ENCODE measurements at places on chromosomes 2 and 18.

DNA sequence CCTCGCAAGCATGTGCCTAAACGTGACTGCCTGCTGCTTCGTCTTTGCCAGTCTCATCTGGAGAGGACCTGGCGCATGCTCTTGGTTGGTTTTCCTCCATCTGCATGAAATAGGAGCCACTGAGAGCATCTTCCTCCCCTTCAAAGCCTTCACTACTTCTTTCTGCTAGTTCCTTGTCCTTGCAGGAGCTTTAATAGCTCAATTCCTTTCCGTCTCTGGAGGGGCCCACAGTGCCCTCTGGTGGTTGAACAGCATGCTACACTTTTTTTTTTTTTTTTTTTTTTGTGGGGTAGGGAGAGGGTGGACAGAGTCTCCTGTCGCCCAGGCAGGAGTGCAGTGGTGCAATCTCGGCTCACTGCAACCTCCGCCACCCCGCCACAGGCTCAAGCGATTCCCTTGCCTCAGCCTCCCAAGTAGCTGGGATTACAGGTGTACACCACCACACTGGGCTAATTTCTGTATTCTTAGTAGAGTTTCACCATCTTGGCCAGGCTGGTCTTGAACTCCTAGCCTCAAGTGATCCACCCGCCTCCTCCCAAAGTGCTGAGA lies 59.6 kb downstream of the SP110 start:
- DNase-seq: peak; percentile 65

- no peak for DNase-seq
These were observed 68.7 kb upstream of the LYPD6 start for GRCh38 chr2:149261692-149262091.

DNA sequence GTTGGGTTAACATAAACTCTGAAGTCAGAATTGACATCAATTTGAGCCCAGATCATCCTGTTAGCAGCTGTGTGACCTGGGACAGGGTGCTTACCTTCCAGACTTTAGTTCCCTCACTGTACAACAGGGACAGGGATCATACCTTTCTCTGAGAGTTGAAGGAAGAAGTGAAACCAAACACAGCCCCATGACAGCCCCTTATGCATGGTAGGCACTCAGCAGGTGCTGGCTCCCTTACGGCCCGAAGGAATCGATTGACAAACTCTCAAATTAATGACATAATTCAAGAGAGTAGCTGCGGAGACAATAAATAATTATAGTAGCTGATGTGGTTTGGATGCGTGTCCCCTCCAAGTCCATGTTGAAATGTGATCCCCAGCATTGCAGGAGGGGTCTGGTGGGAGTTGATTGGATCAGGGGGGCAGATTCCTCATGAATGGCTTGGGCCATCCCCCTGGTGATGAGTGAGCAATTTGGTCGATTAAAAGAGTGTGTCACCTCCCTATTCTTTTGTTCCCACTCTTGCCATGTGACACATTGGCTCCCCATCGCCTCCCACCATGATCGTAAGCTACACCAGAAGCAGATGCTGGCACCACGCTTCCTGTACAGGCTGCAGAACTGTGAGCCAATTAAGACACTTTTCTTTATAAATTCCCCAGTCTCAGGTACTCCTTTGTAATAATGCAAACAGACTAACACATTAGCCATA lies 72.4 kb downstream of the ODC1 start:
- no peak for DNase-seq

- no peak for DNase-seq
These were observed 39.4 kb downstream of the SCTR start for GRCh38 chr2:119484834-119485233.

DNA sequence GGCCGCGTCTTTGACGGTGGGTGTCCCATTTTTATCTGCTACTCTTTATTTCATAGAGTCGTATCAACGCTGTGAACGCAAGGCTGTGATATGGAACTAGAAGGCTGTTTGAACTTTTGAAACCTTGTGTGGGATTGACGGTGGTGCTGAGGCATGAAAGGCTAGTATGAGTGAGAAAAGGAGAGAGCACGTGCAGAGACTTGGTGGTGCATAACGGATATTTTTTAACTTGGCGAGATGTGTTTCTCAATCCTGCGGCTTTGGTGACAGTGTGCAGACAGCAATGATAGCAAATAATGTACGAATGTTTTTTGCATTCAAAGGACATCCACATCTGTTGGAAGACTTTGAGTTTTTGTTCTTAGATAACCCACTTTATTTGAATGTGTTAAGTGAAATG lies 6.2 kb downstream of the HES6 start:
- no peak for DNase-seq

GRCh38 chr2:45938649-45939511 lies 287.4 kb downstream of the PRKCE start:
- no peak for DNase-seq

GRCh38 chr2:50649626-50650402 lies 382.1 kb downstream of the NRXN1 start:
- DNase-seq: no peak

DNA sequence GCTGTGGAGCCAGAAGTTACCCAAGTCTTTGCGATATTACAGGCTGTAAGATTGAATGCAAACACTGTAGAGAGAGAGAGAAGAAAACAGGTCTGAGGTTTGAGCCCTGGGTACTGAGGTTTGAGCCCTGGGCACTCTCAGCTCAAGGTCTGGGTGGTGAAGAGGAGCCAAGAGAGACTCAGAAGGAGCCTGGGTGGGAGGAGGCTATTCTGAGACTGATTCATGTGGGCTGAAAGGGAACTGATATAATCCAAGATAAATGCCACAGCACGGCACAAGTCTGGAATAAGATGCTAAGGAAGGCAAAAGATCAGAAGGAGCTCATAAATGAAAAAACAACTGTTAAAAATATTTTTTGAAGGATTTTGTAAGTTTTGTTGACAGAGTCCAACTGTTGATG lies 407.6 kb upstream of the HS6ST1 start:
- no peak for DNase-seq

DNA sequence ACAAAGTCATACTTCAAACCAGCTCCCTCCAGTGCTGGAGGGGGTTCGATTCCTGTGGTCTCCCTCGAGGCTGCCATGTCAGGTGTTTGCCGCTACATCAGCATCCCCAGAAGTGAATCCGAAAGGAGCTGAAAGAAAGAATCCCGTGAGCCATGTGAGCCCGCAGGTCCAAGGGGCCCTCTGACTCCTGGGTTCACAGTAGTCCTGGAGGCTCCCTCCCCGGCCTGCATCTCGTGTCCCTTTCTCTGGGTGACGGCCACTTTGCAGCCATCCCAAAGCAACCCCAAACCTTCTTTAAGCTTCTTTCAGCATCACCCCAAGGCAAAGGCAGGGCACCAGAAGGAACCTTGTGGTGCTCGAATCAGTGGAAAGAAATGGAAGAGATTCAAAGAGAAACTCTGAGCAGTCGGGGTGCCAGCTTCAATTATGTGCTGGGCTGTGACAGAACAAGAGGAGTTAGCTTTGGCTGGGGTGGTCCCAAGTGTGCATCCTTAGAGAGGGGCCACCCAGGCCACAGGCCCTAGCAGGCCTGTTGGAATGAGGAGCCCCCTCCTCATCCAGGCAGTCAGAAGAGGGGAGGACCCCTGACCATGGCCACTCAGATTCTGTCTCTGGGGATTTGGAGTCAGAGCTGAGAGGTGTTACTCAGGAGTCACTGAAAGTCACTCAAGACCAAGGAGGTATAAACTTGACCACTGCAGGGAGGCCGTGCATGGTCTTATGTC lies 59.7 kb downstream of the CIB4 start:
- no peak for DNase-seq

DNA sequence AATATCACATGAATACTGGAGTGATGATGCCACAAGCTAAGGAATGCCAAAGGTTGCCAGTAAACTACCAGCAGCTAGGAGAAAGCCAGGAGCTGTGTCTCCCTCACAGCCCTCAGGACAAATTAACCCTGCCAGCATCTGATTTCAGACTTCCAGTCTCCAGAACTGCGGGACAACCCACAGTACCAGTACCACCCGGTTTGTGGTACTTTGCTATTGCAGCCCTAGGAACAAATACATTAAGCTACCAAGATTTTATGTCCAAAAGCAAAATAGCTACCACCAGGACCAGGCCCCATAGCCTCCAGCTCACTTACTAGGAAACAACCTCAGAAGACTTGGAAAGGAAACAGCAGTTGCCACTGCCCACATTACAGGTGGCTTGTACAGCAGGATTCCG lies 10.0 kb downstream of the PID1 start:
- DNase-seq: no peak

GRCh38 chr2:12534646-12535263 lies 182.0 kb upstream of the TRIB2 start:
- DNase-seq: no peak

DNA sequence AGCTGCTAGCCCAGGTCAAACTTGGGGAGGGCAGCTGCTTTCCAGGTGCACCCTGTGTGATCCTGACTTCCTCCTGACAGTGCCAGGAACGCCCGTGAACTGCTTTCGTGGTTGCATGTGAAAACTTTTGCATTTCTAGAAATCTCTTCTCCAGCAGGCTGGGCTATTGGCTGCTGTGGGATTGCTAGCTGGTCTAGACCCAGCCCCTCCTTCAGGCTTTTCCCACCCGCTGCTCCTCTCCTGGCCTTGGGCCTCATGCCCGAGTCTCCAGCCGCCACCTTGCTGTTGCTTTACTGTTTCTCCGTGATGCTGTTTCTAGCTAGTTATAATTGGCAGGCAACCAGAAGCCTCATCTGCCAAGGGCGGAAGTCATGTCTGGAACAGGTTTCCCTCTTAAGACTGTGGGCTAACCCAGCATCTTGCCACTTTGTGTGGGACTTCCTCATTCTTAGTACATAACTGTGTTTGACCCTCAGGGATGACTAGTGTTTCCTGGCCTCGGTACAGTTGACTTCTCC lies 27.0 kb upstream of the MGAT4A start:
- no peak for DNase-seq

- peak; percentile 65 for DNase-seq
These were observed 521.2 kb upstream of the FANCL start for GRCh38 chr2:58762176-58762781.

DNA sequence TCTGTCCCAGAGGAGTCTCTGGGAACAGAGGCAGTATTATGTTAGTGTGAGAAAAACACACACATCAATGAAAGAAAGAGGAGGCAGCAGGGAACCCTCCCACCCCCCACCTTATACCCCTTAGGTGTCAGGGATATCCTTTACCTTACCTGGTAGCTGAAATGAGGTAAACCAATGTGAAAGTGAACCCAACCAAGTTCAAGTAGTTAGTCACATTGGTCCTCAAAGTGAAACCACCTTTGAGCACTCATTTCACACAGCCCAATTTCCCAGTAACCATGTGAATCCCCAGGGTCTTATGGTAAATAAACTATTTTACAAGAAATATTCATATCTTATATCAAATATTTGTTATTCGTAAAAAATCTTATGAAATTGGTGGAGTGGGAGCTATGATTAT lies 377.8 kb downstream of the LRATD1 start:
- no peak for DNase-seq

DNA sequence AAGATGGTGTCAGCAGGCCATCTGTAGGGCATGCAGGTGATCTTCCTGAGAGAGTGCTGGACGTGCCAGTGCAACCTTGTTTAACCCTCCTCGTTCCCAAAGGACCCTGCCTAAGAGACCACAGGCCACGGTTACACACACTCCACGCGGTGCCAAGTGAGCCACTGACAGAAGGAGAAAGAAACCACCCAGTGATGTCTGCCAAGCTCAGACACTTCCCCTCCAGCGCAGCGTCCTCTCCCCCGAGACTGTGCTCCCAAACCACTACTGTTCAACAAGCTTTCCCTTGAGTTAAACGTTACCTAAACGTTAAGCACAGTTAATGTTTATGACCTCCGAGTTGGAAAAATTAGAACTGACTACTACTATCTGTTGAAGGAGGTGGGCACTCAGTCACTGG lies 119.1 kb upstream of the NCK2 start:
- no peak for DNase-seq

DNA sequence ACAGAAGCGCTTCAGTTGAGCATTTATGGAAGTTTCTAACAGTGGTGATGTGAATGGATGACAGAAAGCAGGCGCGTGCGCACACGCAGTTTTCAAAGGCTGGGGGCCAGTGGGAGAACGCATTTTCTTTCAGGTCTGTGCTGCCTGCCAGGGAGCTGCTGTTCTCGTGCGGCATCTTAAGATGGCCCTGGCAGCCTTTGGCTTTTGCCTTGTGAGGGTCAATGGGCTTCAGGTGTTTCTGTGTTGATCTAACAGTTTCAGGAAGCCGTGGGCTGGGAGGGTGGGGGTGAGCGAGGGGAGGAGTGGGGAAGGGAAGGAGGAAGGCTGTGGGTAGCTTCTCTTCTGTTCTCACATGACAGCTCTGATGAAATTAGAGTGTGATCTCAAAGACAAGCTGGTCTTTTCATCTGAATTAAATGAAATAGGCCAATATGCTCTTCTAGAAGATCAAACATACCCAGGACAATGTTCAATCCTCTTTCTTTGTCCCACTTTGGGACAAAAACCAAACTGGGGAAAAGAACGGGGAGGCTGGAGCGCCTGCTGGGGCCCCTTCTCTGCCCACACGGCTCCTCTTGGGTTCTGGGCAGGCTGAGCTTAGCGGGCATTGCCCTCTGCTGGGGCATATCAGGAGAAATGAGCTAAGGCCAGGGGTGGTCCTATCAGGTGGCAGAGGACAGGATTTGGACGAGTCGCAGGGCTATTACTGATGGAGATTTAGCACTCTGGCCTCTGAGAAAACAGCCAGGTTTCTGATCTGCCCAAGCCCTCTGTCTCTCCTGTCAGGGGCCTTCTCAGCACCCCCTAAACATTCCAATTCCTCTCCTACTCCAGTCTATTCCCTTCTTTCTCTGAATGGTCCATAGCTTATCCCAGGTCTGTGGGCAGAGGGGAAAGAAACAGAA lies 126.2 kb upstream of the LGALSL start:
- DNase-seq: peak; percentile 67

GRCh38 chr2:15893689-15894480 lies 46.5 kb upstream of the MYCN start:
- DNase-seq: no peak

DNA sequence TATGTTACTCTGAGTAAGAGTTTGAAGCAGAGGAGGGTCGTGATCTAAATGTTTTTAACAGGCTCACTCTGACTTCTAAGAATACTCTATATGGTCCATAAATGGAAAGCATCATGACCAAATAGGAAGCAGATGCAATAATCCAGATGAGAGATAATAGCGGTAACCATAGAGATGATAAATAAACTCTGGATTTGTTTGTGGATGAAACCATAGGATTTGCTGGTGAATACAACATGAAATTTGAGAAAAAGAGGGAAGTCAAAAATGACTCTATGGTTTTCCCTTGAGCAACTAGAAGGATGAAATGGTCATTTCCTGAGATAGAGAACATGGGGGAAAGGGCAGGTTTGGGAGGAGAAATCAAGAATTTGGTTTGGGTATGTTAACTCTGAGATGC lies 3.9 kb downstream of the HEATR5B start:
- DNase-seq: no peak

DNA sequence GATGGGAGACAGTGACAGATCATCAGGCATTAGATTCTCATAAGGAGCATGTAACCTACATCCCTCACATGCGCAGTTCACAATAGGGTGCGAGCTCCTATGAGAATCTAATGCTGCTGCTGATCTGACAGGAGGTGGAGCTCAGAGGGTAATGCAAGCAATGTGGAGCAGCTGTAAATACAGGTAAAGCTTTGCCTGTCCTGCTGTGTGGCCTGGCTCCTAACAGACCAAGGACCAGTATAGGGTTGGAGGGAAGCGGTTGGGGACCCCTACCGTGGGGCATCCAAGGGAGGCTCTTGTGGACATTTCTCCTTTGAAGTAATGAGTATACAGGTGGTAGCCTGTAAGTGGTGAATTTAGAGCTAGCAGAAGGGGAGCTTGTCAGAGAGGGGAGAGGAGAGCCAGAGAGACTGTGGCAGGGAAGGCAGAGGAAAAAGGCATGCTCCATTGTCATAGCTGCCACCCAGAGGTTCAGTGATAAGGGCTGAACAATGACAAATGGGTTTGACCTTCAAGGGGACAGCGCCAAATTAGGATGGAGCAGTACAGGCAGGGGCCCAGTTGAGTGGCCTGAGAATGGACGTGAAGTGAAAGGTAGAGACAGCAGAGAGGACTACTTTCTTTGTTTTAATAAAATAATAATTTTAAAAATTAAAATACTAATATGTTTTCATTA lies 15.2 kb upstream of the TMBIM1 start:
- no peak for DNase-seq

All from D341Med (cell line).